ENCODE measurements at places on chromosomes 6 and 20.

DNA sequence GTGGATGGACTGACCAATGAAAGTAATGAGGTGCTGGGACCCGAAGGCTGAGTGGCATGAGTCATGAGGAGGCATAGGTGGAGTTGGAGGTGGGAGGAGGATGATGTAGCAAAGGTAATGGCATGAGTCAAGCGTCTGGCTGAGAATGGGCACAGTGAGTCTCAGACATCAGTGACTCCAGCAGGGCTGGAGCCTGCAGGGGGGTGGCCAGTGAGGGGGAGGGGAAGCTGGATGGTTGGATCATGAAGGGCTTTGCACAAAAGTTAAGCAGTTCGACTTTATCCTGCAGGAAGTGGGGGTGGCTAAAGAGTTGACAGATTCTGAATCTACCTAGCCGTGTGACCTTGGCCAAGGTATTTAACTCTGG is 99.0 kb upstream of the IYD start:
- no peak for DNase-seq

DNA sequence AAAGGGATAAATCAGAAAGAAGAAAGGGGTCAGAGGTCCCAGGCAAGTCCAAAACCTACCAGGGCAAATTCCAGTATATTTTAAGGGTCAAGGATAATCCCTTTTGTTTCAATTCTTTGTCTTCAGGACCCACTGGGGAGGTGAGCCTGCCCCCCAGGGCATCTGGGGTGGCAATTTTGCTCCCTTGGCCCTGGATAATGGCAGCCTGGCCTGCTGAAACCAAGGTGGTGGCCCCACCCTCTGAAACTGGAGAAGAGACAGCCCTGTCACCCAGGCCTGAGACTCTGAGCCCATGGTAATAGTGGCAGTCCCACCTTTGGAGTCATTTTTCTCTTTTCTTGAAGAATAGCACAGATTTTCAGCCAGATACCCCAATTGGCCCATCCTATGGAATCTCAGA is 118.1 kb downstream of the C6orf58 start:
- DNase-seq = no peak

- DNase-seq = no peak
Observed at GRCh38 chr6:134457941-134458340, 140.0 kb upstream of the SGK1 start.

GRCh38 chr20:11403711-11404110 is 514.0 kb upstream of the BTBD3 start:
- DNase-seq = no peak

- DNase-seq = no peak
Observed at GRCh38 chr6:94414041-94414440, 994.7 kb upstream of the EPHA7 start.

GRCh38 chr20:5448449-5449118 is 131.8 kb upstream of the PROKR2 start:
- DNase-seq = peak; percentile 23

DNA sequence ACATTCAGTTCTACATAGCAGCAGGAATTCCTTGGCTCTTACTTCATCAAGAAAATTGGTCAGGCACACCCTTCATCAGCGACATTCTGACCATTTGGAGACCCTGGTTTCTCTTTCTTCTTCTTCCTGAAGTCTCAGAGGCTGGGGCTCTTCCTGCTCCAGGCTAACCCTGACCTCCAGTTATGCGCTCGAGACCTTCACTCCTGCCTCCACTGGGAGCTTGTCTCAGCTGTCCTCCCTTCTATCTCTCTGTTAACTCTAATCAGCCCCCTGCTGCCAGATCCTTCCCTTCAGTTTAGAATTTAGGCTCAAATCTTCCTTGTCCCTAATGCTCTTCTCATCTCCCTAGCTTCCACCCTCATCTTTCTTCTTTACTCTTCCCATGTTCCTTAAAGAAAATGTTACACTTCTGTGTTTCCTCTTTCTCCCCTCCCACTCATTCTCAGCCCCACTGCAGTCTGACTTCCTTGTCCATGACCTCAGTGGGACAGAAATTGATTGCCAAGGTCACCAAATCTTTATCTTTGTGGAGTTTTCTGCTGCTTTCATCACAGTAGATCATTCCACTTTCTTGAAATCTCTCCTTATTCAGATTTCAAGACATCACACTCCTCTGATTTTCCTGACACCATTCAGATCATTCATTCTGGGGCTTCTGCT is 8.4 kb upstream of the HLA-DOA start:
- no peak for DNase-seq

DNA sequence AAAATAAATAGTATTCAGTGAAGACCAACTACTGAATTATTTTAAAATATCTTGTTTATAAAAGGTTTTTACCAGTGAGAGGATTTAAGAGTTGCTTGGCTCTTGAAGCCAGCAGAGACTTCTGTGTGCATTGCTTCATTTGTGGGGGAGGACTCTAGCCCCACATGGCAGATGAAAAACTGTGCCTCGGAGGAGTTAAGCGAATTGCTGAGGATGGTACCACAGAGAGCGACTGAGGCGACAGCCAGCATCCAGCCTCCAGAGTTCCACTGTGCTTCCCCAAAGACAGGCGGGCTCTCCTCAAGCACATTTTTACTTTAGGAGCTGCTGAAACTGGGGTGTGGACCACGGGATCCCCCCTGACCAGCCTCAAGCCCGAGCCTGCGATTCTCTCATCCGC is 80.7 kb downstream of the THBS2 start:
- no peak for DNase-seq

DNA sequence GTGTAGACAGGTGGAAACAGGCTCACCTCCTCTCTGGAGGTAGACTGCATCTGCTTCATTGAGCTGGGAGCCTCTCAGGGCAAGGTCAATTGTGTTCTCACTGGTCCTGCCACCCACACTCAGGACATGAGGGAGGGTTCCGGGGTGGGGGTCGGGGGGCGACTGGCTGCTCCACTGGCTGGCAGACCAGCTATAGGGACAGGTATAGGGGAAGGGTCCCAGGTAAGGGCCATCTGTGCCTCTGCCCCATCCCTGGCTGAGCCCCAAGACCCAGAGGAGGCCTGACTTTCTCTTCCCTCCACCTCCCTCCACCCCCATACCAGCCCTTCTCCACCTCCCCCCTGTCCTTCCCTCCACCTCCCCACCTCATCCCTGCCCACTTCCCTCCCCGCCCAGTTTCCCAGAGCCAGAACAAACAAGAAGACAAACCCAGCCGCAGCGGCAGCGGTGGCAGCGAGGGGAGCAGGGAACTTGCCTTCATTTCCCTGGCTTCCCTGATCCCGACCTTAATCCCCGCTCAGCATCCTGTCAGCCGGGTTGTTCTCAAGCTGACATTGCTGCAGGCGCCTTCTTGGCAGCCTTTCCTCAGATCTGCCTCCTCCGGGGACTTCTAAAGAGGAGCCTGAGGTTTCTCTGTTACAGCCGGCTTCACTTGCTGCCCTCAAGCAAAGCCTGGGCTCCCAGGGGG is 18.3 kb upstream of the FOXP4 start:
- DNase-seq = no peak

DNA sequence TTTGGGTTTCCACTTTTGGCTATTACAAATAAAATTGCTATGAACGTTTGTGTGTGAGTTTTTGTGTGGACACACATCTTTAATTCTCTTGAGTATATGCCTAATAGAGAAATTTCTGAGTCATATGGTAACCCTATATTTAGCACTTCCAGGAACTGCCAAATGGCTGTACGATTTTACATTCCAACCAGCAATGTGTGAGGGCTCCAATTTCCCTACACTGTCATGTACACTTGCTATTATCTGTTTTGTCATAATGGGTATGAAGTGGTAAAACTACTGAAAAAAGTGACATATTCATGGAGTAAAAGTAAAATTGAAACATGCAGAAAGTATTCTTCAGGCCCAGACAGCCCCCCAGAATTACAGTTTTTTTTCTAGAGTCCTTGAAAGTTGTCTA is 59.6 kb upstream of the ESR1 start:
- no peak for DNase-seq

DNA sequence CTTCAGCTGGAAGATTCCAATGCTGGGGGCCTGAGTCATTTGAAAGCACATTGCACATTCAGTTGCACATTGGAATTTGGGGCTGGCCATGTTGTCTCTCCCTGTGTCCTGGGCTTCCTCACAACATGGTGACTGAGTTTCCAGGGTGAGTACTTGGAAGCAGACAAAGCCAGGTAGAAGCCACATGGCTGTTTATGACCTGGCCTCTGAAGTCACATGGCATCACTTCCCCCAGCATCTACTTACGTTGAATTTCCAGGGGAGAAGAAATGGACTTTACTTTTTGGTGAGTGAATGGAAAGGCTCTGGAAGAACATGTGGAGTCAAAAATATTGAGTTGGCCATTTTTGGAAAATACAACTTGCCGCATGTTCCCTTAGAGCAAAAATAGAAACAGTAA is 155.5 kb downstream of the LINC00237 start:
- DNase-seq = no peak

DNA sequence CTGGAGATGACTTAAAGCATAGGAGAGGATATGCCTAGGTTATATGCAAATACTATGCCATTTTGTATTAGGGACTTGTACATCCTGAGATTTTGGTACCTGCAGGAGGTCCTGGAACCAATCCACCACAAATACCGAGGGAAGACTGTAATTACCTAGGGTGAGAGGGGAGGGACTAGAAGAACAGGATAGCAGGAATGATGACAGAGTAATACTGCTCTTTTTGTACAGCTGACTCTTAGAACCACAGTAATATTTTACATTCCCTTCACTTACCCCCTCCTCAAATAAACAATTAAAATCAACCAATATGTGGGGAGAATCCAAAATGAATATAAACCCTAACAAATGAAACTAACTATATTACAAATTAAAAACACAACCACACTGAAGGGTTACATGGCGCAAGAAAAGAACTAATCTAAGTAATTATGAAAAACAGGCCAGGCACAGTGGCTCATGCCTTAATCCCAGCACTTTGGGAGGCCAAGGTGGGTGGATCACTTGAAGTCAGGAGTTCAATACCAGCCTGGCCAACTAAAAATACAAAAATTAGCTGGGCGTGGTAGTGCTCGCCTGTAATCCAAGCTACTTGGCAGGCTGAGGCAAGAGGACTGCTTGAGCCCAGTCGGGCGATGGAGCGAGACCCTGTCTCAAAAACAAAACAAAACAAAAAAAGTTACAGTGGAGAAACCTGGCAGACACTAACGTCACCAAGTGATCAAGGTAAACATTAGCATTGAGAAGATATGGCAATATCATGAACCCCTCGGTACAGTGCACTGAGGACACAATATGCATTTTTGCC is 37.1 kb downstream of the MAP1LC3A start:
- no peak for DNase-seq

- no peak for DNase-seq
Observed at GRCh38 chr6:31655349-31656237, at the start of gene APOM. Gene APOM (plus strand): TSS chr6:31655894. CDS start chr6:31655967, 73 bp downstream.

DNA sequence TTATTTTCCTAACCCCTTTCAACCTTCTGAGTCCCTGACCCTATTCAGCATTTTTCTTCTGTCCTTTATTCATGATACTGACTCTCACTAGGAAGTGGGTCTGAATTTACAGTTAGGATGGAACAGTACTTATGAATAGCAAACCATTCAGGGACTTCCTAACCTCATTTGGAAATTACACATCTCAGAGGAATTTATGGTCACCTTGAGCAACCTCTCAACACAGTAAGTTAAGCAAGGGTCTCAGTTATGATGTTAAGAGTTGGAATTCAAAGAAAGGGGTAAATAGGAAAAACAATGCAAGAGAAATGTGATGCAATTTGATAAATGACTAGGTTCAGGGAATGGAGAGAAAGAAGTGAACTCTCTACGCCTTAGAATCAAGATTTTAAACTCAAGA is 97.3 kb downstream of the GPR6 start:
- no peak for DNase-seq

DNA sequence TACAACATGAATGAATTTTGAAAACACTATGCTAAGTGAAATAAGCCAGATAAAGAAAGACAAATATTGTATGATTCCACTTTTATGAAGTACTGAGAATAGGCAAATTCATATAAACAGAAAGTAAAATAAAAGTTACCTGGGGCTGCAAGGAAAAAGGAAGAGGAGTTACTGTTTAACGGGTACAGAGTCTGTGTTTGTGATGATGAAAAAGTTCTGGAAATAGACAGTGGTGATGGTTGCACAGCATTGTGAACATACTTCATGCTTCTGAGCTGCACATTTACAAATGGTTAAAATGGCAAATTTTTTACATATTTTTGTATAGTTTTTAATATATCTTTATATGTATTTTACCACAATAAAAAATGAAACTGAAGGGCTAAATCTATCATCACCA is 29.4 kb downstream of the EPB41L2 start:
- DNase-seq = no peak

GRCh38 chr6:112606656-112607435 is 259.7 kb downstream of the RFPL4B start:
- no peak for DNase-seq

DNA sequence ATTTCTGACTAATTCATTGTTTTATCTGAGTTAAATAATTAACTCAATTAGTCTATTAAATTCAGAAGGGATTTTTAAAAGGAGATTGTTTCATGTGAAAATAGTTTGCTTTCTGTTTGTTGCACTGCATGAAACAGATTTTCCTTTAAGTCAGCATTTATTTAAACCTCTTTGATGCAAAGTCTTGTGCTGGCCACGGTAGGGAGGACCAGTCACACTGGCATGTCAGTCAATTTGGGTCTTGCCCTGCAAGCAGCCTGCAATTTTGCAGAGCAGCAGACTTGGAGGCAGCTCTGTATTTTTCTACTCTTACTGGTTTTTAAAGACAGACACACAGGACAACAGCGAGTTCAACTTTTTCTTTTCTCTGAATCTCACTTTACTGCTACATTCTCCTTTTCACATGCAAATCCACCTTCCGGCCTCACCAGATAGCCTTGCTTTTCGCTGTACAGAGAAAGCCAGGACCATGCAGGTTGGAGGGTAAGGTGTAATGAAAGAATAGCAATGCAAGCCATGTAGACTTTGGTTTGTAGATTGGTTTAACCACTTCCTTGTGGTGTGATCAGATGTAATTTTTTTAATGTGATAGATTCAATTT is 689.9 kb upstream of the AGPAT4 start:
- no peak for DNase-seq

Measured in stimulated activated naive B cell treated with anti-CD40 and anti-IgM and Interleukin-4, amounts not matched to agents 10 μg/mL and 1 μg/mL and 100 μg/mL, for 72 hours (primary cell).